Uterus (tissue), 4 donors: ENCODE measurements at places on chromosomes 6 and 20.
A peak's percentile ranks its signal among the peaks of the same experiment; 100 is the strongest.

DNA sequence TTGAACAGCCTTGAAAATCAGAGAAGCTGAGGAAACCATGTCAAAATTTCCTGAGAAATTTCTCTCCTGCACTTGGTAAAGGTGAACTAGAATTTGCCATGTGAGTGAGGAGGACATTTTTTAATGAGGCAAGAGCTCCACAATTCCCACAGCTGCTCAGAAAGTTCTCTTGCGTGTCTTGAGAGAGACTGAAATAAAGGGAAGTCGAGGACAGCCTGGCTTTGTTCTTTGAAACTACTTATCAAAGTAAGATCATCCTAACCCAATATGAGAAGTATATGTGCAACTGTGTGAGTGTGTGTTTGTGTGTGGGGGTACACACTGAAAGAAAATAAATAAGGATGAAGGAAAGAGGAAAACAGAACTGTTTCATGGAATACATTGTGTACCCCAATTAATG lies 163.4 kb downstream of the SLC24A3 start:
- DNase-seq = no peak

DNA sequence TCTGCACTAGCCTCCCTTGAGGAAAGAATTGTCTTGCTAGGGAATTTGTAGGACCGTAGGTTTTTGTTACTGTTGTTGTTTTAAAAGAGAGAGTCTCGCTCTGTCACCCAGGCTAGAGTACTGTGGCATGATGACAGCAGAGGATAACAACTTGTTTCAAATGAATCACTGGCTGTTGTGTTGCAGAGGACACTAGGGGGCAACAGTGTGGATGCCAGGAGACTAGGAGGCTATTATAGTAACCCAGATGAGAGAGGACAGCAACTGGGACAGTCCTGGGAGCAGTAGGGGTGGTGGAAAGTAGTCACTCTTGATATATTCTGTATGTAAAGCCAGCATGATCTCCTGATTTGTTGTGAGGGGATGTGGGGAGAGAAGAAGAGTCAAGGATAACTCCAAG lies 41.8 kb upstream of the LAMA4 start:
- DNase-seq = no peak

- DNase-seq = no peak
These were observed 39.4 kb downstream of the HFE start for GRCh38 chr6:26126394-26127235.

- DNase-seq = no peak
These were observed 249.1 kb downstream of the OGFRL1 start for GRCh38 chr6:71537717-71538116.

DNA sequence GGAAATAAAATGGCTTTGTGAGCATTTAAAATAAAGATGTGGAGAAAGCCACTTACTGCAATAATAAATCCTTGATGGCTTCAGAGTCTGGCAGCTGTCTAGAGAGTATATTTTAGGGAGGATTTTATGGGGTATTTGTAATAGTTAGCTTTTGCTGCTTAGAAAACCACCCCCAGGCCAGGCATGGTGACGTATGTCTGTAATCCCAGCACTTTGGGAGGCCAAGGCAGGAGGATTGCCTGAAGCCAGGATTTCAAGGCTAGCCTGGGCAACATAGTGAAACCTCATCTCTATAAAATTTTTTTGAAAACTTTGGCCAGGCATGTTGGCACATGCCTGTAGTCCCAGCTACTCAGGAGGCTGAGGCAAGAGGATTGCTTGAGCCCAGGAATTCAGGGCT lies 63.8 kb downstream of the ISM1 start:
- DNase-seq = no peak

DNA sequence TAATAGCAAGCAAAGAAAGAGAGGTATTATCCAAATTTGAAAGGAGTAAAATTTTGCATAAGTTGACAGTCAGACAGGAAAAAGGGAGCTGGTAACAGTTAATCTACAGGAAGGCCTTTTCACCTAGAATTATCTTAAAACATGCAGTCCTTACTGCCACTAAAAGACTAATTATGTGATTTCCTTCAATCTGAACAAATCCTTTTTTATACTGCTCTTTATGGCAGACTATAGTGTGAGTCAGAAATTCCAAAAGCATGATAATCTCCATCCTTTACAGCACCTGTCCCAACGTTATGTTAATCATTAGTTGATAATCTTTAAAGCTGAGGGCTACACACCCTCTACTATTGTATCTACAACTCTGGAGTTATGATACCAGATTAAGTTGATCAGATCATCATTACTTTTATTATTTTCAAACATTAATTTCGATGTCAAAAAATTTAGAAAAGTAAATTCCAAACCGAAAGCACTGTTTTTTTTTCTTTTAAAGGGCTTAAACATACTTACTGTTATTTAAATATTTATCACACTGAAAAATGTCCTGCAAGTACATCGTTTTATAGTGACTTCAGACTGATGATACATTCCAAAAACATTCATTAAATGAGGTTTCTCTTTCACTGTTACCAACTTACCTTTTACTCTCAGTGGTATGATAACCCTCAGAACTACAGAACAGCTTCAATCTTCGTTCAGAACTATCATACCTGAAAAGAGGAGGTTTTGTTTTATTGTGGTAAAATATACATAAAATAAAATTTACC lies 33.2 kb upstream of the AKAP7 start:
- DNase-seq = no peak

DNA sequence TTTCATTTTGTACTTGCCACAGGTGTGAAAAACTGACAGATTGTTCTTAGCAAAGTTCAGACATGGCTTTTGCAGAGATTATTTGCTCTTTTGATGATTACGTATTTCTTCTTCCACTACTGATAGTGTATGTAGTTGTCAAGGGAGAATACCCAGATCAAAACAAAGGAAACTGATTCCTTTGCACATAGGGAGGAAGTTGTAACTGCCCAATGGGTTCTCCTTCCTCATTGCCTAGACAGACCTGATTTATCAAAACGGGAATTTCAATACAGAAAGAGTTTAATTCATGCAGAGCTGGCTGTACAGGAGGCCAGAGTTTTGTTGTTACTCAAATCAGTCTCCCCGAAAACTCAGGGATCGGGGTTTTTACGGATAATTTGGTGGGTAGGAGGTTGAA lies 214.7 kb downstream of the BCAS1 start:
- DNase-seq = no peak

DNA sequence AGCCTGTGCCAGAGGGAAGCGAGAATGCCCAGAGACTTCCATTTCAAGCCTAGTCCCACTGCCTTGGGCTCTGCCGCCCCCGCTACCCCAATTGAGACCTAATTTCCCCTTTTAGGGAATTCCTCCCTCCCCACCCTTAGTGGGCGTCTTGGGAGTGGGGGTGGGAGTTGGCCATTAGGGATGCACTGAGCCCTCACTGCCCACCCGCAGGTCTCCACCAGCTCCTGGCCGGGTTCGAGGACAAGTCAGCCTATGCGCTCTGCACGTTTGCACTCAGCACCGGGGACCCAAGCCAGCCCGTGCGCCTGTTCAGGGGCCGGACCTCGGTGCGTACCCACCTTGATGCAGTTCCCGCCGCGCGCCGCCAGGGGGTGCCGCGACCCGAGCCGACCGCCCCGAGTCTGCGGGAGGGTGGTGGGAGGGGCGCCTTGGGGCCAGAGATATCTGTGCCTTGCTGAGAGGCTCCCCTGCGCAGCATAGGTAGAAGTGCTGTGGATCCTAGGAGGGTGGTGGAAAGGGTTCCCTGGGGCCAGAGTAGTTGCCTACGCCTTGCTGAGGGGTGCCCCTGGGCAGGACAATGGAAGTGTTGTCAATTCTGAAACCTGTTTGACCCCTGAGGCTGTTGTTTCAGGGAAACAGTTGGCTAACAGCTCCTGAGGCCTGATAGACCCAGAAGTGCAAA lies 9.2 kb downstream of the ITPA start:
- no peak for DNase-seq

- no peak for DNase-seq
These were observed 63.5 kb downstream of the FYN start for GRCh38 chr6:111809766-111810165.

- DNase-seq = no peak
These were observed 359 bp downstream of the PHIP start for GRCh38 chr6:79077715-79078074.

DNA sequence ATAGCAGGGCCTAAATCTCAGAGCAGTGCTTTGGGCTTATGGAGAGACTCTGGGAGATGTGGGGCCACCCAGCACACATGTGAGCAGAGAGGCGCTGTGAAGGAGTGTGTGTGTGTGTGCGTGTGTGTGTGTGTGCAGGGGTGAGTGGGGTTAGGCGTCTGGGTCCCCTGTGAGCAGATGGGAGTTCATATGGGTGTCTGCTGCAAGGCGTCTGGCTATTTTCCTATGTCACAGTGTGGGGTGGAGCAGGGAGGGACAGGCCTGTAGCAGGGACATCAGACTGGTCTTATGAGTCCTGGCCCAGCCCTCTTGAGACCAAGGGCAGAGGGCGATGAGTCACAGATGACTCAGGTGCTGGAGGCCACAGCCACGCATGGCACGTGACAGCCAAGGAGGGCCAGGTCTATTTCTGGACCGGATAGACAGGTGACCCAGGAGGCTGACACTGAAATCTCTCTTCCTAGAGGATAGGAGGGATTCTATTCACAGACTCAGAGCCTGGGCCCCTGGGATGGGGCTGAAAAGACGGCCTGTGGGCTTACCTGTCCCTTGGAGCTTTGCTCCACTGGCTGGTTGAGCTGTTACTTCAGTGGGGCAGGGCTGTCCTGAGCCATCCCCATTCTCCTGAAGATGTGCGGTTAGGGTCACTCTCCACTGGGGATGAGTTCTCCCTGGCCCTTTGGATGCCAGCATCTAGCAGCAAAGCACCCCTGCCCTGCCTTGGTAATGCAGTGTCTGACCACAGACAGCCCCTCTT lies 28.9 kb downstream of the VEGFA start:
- DNase-seq = no peak

DNA sequence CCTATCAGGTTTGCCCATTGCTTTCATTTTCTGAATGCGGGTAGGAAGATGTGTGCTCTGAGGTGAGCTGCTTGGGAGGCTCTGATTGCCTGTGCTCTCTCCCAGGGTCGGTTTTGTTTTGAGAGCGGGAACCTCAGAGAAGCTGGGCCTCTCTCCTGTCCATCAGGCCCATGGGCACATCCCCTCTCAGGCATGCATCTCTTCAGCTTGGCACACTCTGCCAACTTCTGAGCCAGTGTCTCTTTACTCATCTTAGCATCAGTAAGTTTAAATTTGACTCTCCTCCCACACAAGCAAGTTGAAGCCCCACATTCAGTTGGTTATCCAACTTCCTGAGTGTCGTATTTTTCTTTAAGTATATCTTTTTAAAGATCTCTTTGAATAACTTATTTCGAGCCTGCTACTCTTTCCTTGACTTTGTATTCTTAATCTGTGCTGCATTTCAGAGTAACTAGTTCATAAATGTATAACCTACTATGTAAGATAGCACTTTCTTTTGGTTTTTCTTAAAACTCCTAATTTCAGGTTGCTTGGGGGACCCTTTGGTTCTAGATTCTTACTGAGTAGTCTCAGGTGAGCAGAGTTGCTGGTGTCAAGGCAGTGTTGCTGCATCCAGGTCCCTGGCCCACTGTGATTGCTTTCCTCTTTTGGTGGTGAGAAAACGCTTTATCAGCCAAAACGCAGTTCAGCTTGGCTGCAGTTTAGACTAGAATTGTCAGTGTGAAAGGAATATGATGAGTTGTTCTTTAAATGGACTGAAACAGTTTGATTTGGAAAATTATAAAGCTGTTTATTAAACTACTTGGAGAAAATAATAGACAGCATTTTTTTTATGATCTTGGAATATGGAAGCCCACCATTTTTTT lies 54.8 kb downstream of the SNX9 start:
- no peak for DNase-seq

DNA sequence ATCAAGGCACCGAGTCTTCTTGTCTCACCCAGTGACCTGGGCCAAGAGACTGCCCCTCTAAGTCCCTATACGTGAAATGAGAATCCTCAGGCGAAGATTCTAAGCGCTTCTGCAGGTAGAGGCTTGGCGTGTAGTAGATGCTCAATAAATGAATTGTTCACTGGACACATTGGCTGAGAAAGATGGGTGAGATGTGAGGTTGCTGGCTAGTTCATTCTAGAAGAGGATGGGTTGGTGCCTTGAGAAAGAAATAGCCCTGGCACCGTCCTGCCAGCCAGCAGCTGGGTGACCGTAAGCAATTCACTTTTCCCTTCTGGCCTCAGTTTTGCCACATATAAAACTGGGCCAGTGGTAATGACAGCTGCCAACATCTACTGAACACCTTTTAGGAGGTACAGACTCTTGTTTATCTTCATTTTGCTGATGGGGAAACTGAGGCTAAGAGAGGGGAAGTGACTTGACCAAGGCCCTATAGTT lies 1.4 kb downstream of the SRC start:
- DNase-seq = no peak

GRCh38 chr6:122803171-122803661 lies 14.2 kb downstream of the SMPDL3A start:
- peak; percentile 46 for DNase-seq

DNA sequence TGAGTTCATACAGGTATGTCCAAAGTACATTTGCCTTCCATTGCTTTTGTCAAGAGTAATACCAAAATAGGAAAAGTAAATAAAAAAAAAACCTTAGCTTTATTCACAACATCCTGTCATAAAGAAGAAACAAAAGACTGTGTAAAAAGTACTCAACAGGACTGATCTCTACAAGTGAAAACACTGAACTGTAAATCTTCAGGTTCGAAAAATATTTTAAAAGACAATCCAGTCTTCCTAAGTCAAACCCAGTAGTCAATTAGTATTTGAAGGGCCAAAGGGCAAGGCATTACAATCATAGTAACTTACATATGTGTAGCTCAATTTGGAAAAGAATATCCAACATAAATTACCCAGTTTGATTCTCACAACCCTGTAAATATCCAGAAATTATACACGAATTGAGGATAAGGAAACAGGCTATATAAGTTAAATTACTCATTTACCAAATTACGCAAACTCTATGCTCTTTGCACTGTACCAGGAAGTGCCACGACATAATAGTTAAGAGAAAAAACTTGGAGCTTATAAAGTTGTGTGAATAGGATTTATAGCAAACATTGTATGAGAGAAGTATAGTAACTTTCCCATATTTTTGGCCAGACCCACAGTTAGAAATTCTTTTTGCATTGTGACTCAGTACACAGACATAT lies 21.2 kb downstream of the PTPRK start:
- no peak for DNase-seq

DNA sequence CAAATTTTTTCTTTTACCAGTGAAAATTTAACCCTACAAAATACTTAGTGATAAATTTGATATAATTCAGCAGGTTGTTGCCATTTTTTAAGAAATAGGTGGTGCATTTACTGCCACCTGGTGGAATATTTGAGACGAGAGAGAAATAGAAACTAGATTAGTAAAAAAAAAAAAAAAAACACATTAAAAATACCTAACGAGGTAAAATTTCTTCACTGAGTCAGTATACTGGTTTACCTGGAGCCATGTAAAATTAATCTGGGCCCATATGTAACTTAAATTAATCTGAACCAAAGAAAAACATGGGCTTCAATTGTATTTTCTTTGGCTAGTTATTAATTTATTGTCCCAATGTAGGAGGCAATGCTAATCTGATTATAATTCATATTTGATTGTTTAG lies 520.8 kb downstream of the EPM2A start:
- no peak for DNase-seq
